Daoy (cell line): ENCODE measurements at places on chromosomes 11 and 22.

GRCh38 chr11:27266125-27266524, 96.9 kb downstream of the CCDC34 start:
- no peak for DNase-seq

- peak; percentile 13 for DNase-seq
Measured at GRCh38 chr11:81237139-81237538, 1496.5 kb downstream of the FAM181B start.

GRCh38 chr22:25760294-25760693, 18.3 kb downstream of the MYO18B start:
- DNase-seq = no peak

DNA sequence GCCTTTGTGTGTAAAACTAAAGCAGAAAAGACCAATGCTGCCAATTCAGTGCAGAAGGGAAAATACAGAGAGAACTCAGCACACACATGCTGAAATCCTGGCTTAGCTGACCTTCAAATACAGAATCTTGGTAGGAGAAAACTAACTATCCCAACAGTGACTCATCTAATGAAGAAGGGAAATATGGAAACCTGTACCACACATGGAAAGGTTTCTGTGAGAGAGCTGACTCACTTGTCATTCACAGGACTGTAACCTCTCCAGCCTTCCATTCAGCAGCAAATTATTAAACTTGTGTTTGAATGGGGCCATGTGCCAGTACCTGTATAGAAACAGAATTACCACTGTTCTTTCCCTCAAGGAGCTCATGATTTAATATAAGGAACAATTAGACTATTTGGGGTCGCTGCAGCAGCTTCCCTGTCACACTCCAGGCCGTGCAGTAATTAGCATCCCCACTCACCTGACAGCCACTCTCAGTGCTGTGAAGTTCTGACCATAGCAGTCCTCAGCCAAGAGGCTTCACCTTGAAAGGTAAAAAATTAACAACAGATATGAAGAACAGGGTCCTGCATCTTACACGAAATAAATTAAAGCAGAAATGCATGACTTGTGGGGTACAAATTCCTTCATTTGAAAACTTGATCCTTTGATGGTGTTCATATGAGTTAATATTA, 53.9 kb downstream of the MSANTD4 start:
- DNase-seq = peak; percentile 41

GRCh38 chr11:112174789-112175598, at the start of gene BCO2:
Gene BCO2, plus strand, starts transcription at chr11:112175512. Its CDS starts 90 bp downstream, at chr11:112175602.
- peak; percentile 66 for DNase-seq

DNA sequence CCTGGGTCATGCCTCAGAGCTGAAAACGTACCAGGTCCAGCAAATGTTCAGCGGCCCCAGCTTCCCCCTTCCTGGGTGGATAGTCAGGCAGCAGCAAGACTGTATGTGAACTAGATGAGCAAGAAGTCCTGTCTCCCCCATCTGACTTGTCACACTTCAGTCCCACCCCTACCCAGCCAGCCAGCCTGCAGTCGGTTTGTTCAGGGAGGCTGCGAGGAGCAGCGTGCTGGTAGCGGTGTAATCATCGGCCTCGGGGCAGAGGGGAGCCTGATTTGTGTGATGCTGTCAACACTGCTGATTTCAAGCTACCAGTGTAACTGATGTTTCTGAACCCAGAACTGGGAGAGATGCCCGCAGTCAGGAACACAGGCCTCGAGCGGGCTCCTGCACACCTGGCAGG, 9.6 kb downstream of the TMEM258 start:
- DNase-seq = no peak

GRCh38 chr11:30489076-30489475, 97.1 kb downstream of the MPPED2 start:
- DNase-seq = no peak

GRCh38 chr11:72040491-72041363, 39.6 kb downstream of the NUMA1 start:
- peak; percentile 87 for DNase-seq

DNA sequence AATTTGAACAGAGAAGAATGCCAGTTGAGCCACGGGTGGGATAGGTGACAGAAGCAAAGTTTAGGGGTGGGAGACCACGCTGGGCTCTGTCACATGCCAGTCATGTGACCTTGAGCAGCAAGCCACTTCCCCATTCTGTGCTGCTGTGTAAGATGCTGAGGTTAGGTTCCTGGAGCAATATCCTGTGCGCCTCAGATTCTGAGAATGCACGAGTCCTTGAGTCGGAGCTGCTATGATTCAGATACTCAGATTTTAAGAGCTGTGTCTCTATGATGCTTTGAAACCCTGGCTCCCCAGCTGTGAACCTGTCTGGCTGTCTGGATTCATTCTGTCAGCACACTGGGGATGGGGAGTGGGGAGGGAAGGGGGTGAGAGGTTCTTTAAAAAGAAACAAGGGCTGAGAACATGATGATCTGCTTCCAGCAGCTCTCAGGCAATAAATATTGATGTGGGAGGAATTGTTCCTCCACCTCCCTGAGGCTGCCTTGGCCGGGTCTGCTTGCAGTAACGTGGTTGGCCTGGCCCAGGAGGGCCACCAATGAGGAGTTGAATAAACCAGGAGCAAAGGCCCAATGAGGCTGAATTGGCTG, 24.0 kb downstream of the SLCO2B1 start:
- peak; percentile 25 for DNase-seq

DNA sequence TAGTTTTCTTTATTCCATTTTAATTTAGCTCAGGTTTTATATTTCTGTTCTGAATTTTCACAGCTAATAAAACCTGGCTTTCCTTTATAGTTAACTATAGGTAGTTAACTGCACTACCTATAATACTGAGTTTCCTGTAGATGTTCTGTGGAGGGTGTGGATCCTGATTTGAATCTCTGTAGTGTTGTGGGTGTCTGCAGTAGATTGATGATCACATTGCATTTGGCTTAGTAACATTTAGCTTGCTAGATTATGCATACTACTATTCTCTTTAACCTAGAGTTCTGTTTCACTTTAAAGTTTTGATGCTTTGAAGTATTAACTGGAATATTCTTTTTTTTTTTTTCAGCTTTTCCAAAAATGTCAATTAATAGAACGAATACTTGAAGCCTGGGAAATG, 110.1 kb downstream of the PPP6R3 start:
- DNase-seq = no peak

DNA sequence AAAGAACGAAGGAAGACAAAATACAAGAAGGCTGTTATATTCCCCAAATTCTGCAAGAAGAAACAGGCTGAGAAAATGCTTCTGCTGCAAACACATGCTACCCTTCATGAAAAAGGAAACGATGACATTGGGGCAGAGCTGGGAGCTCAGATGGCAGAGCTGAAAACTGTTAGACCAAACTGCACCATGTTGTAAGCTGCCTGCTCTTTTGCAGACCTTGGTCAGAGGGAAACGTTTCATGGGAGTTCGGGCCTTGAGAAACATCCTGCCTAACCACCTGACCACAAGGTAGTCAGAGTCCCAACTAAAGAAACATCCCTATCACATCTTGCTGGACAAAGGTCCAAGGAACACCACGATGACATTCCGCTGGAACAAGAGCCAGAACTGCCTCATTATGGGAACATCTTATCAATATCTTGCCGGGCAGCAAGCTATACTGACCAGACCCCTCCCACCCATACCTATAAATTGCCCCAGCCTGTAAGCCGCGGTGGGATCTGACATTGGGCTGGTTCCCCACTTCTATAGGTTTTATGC, 110.7 kb upstream of the CTSC start:
- DNase-seq = no peak

- DNase-seq = no peak
Measured at GRCh38 chr11:13972043-13972910, 9.8 kb downstream of the SPON1 start.

GRCh38 chr11:21810650-21811049, 382.2 kb upstream of the ANO5 start:
- peak; percentile 19 for DNase-seq

DNA sequence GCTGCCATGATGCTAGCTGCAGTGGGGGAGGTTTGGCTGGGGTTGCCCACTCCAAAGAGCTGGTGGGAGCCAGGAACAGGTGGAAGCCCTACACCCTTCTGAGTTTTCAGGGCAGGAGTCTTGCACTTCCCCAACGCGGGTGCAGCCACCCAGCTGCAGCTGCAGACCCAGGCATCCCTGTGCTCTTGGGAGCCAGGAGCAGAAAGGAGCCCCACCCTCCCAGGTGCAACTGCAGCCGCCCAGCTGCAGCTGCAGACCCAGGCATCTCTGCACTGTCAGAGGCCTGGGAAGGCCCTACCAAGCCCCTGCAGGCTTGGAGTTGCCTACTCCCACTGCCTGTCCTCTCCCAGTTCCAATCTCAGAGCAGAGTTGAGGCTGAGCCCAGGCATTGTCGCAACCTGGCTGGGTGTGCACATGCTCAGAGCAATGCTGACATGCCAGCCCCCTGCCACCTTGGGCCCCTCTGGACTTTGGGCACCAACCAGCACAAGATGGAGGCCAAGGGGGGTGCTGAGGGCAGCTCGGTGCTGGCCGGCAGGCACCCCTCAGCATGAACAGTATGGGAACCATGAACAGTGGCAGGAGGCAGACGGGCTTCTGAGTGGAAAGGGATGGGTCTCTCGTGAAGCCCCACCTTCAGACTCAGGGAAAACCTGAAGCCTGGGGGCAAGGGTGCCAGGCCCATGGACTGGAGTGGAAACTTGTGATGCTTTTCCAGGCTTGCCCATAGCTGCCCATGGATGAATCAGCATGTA, 195.4 kb downstream of the DCDC1 start:
- no peak for DNase-seq

DNA sequence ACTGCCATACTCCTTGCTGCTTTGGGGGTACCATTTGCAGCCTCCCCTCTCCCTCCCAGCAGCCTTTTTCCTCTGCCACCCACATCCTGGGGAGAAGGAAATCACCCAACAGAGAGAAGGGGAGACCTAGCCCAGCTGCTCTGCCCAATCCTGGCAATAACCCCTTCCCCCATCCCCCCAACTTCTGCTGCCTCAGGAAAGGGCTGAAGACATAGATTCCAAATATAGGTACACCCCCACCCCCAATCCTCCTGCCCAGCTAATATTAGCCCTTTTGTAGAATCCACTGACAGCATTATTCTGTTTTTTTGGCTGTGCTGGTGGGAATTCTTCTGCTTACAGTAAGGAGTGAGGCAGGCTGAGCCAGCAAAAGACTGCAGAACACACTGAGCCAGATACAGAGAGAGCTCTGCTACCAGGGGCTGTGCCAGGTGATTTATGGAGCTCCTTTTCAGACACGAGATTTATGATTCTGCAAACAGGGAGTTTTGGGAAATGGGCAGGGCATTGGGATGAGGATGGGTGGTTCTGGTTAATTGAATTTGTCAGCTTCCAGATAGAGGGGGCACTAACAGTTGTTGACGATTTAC, 164.0 kb downstream of the TENM4 start:
- no peak for DNase-seq

- DNase-seq = no peak
Measured at GRCh38 chr11:69542314-69543168, 61.1 kb downstream of the LINC01488 start.

GRCh38 chr11:26027887-26028286, 304.0 kb upstream of the ANO3 start:
- no peak for DNase-seq

DNA sequence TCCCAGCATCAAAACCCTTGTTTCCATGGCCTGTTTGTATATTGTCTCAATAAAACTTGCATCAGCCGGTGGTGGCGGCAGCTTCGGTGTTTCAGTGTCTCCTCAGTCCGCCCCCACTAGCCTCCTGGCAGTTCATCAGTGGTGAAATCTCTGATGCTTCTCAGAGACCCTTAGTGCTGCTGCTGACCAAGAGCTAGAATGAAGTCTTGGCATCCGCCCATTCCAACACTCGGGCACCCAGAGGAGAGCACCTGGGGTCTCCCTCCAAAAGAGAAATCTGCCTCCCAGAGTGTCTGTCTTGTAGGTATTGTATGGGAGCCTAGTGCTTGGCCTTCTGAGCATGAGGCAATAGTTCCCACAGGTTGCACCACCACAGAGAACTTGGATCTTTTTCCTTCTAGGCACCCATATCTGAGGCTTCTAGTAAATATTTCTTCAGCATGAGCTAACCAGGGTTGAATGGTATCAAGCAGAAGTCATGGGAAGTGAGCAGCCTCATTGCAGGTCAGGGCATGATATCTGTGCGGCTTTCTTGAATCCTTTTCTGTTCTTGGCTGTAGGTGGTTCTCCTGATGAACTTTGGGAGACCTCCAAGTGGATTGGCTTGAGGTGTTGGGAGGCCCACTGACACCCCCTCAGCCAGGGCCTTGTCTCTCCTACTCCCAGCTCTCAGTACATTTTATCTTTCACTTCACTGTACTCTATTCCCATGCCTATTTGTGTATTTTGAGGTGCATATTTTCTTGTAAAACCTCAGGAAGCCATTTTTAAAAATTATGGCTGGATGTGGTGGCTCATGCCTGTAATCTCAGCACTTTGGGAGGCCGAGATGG, 13.2 kb upstream of the AIFM3 start:
- DNase-seq = no peak

GRCh38 chr22:24696551-24697001, 77.9 kb downstream of the PIWIL3 start:
- DNase-seq = no peak

- no peak for DNase-seq
Measured at GRCh38 chr11:130181295-130182272, 22.0 kb downstream of the ST14 start.

DNA sequence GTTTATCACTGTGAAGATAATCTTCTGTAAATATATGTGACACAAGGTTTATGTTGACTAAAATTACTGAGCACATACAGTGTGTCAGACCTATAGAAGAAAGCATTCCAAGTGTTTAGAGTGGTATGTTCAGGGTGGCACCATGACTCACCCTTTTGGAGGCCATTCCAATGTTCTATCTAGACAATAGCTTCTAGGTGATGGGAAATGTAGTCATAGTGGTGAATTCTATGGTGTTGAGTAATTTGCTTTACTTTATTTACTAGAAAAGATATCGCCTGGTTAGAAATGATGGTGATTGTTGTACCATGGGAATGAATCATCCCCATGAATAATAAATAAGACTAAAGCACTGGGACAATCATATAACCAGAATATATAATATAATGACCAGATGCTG, 72.9 kb upstream of the OR4C15 start:
- no peak for DNase-seq
